ENCODE measurements at places on chromosomes 6 and 20.

DNA sequence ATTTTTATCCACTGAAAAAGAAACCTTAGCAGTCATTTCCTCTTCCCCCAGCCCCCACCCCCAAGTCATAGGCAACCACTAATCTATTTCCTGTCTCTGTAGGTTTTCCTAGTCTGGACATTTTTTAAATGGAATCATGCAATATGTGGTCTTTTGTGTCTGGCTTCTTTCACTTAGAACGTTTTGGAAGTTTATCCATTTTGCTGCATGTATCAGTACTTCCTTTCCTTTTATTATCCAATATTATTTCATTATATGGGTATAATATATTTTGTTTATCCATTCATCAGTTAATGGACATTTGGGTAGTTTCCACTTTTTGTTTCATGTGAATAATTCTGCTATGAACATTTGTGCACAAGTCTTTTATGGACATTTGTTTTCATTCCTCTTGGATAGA lies 99.3 kb upstream of the BMP5 start:
- no peak for DNase-seq

DNA sequence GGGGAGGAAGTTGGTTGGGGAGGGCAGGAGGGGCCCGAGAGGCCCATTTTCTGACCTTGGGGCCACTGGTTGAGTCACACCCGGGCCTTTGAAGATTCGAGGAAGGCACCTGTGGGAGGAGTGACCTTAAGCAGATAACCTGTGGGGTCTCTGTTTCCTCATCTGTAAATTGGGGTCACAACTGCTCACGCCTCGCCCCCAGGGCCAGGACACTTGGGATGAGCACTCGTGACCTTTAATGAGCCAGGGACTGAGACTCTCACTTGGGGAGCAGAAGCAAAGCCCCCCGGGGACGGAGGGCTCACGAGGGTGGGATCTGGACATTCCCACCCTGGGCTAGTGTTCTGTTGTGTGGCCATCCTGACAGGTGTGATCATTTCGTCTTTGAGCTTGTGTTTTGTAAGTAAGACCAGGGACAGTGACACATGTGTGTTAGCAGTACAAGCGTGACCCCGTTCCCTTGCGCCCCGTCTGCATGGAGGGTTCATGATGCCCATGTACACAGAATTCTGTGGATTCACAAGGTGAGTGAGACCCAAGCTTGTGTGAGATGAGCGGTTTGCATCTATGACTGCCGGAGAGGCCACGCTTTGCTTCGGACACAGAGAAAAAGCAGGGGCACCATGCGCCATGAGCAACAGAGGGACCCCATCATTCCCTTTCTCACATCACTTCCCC lies 79.3 kb upstream of the PMEPA1 start:
- DNase-seq = no peak

DNA sequence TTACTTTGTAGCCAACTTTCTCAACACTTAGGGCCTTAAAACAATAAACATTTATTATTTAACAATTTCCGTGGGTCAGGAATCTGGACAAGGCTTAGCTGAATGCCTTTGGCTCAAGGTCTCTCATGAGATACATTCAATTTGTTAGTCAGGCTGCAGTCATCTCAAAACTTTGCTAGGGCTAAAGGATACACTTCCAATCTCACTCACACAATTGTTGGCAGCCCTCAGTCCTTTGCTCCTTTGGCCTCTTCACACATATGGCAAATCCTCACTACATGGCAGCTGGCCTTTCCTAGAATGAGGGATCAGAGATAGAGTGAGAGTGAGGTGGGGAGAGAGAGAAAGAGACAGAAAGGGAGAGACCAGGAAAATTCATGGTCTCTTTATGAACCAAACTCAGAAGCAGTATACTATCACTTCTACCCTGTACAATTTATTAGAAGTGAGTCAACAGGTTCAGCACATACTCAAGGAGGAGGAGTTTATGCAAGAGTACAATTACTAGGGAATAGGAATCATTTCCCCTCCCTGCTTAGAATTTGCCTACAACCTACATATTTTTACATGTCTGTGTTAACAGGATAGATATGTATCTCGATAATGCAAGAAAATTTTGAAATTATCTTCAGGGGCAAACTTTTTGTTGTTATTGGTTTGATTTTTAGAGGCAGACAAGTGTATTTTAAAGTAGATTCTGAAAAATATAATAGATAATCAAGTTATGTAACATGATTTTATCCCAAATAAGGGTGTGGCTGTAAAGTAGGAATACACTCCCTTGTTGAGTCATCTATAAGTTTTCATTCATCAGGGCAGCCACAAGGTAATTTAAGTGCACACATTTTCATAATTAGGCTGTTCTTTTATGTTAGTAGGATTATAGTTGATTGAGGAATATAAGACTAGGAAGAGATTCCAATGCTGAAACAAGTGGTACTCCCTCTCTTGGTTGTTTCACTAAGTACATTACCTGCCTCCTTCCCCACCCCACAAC lies 85.9 kb upstream of the HMGCLL1 start:
- no peak for DNase-seq

- no peak for DNase-seq
Measured at GRCh38 chr6:44858998-44859397, 469.1 kb upstream of the RUNX2 start.

GRCh38 chr6:53464927-53465460 lies 79.9 kb downstream of the GCLC start:
- DNase-seq = no peak

- no peak for DNase-seq
Measured at GRCh38 chr20:62760856-62761758, 35.2 kb upstream of the MRGBP start.

GRCh38 chr6:169009628-169010027 lies 244.0 kb downstream of the THBS2 start:
- no peak for DNase-seq

Data from activated CD8-positive, alpha-beta memory T cell treated with anti-CD3 and anti-CD28 coated beads for 48 hours (primary cell).